ENCODE measurements at places on chromosomes 4 and X.

GRCh38 chrX:1853916-1854315 is 239.1 kb downstream of the ASMT start:
- no peak for DNase-seq

DNA sequence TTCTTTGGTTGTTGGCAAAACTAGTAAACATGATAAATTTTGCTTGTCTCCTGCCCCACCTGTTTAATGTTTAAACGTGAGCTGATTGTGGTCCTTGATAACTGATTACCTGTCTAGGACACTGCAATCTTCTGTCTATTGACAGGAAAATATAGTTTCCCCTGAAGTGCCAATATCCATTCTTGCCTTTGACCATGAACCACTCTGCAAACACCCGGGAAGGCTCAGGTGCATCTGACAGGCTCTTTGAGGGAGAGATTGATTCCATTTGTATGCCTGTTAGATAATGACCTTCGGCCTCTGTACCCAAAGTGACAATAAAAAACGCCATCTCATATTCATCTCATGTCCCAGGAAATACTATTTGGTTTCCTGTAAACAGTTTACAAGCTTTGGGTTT is 453.0 kb downstream of the CENPC start:
- no peak for DNase-seq

DNA sequence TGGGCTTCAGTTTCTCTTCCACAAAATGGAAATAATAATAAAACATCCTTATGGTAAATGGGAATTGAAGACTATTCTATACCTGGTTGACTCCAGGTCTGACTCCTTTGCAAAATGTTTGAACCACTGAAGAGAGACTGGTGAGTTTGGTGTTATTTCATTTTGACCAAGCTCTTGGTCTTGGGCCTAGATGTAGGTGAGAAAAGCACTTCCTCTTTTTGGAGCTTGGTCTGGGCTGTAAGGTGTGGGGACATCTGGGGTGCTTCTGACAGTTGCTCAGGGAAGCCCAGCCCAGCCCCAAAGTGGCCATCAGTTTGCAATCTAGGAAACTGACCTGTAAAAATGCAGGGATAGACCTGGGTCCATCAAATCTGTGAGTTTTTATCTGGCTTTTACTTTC is 26.8 kb upstream of the SOD3 start:
- no peak for DNase-seq

GRCh38 chr4:159317203-159317602 is 214.3 kb downstream of the RAPGEF2 start:
- no peak for DNase-seq

DNA sequence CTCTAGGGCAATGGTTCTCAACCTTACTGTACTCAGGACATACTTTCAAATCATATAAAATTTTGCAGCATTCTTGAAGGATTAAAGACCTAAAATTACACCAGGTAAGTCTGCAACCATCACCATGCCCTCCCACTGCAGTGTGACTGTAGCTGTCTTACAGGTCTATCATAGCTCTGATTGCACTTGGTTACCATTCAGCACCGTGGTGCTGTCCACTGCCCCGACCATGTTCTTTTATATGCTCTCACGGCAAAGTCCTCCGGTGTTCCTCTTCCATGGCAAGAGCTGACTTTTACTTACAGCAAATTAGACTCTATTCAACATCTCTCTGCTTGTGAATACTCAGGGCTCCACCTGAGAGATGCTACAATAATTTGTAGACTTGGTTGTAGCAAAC is 11.5 kb downstream of the CRMP1 start:
- DNase-seq = no peak

- no peak for DNase-seq
Measured at GRCh38 chrX:55663584-55663983, 40.4 kb downstream of the FOXR2 start.

- DNase-seq = no peak
Measured at GRCh38 chrX:107970073-107970472, 12.1 kb downstream of the TEX13B start.

- no peak for DNase-seq
Measured at GRCh38 chr4:124219389-124219788, 493.1 kb downstream of the ANKRD50 start.

DNA sequence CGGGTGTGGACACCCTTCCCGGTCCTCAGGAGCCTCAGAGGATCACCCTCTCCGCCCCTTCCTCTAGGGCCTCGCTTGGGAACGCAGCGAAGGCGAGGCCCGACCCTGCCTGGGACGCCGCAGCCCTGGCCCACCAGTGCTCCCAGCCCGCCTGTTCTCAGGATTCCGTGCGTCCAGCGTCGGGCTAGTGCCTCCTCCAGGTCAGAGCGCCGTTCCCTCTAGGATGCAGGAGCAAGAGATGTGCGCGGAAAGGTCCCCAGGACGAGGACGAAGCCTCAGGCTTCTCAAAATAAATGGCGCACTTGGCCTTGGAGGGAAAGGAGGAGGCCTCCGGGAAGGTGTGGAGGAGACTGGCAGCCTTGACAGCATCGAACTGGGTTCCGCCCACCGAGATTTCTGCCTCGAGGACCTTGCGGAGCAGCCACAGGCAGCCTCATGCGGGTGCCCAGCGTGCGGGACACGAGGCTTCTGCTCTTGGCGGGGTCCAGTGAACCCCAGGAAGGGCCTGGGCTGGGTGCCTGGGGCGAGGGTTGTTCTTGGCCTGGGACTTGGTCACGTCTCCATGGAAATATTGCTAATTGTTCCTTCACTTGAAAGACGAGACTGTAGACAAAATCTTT is 35.1 kb downstream of the PITX2 start:
- no peak for DNase-seq

DNA sequence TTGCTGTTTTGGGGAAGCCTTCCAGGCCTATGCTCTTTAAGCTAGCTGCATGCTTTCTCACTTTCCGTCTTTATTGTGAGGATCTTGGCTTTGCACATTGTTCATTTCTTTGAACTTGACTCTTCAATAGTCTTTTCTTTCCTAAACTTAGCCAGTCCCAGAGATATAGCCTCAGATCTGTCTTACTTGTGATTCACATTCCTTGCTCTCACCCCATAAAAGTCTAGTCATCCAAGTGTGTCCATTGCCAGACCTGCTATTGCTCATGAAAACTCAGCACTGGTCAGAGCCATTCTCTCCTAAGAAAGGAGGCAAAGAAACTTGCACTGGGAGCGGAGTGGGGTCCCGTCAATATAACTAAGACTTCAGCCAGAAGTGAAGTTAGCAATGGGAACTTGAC is 275.0 kb upstream of the CTSO start:
- DNase-seq = no peak

GRCh38 chr4:186915816-186916215 is 192.2 kb upstream of the FAT1 start:
- DNase-seq = no peak

GRCh38 chrX:114162068-114162735 is 421.7 kb upstream of the HTR2C start:
- DNase-seq = no peak

DNA sequence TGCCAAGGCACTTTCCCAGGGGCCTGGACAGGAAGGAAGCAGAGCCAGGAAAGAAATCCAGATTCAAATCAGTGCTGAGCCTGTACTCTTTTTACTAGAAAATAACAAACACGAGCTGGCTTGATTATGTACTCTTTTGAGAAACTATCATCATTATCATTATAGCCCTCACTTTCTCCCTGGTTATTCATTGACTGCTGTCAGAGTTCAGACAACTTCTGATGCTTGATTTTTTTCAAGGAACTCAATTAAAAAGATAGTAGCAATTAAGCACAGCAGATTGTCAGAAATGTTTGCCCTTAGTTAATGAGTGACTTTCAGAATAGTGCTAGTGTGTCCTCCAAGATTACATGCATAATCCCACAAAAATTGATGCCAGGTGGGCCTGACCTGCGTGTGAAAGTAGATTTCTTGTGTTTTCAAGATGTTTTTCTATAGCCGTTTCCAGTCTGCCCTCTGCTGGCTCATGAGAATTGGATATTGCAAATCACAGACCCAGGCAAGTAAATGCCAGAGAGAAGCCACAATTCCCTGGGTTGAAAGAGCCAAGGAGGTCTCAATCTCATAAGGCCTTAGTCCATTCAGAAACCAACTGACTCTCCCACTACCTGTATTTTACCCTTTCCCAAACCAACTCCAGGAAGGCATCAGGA is 14.3 kb upstream of the PNPLA4 start:
- DNase-seq = no peak

DNA sequence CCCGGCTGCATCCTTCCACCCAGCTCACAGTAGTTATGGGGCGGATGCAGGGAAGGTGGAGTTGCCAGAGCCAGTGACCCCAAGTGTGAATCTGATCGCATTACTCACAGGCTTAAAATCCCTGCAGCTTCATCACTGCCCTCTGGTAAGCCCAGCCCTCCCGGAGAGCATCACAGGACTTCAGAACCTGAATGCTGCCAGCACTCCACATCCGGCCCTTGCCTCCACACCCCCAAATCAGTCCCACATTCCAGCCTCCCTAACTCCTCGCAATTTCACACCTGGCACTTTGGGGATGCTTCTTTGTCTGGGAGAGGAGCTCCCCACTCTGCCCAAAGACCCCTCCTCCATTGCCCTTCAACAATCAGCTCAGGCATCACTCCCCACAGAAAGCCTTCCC is 15.6 kb downstream of the RASL11B start:
- DNase-seq = no peak

- no peak for DNase-seq
Measured at GRCh38 chr4:164614999-164615398, 138.9 kb upstream of the SMIM31 start.

- no peak for DNase-seq
Measured at GRCh38 chr4:94304365-94304971, 38.2 kb downstream of the HPGDS start.

- DNase-seq = no peak
Measured at GRCh38 chrX:81238166-81238565, 36.3 kb downstream of the SH3BGRL start.

GRCh38 chrX:94686071-94686470 is 1012.1 kb downstream of the FAM133A start:
- DNase-seq = no peak

DNA sequence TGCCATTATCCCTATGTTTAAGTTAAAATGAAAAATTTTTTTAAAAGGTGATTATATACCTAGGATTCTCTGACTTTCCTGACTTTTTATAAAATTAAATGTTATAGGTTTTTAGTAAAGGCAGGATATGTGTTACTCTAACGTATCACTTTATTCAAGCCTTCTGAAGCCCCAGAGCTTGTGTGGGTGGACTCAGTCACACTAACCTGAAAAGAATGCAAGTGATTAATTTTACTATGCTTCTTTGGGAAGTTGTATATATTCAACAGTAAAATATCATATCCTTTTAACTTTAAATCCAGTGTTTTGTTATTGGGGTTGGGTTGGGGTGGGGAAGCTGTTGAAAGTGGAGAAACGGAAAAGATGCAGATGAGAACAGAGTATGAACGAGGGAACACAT is 22.8 kb downstream of the PDLIM3 start:
- DNase-seq = no peak

DNA sequence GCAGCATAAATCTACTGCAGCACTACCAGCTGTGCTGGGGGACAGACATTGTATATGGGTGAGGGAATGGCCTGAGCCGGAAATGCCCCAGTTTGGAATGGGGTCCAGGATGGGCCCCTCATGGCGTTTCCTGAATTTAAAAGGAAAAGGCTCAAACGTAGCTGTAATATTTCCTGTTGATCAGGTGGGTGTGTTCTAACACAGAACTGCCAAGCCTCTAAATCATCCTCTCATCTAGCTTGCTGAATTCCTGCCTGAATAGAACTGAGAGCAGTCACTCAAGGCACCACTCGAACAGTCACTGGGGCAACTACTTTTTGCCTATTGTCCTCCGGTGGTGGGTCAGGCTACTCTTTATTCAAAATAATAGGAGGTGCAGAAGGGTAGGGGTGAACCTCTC is 28.7 kb downstream of the ADH6 start:
- no peak for DNase-seq

DNA sequence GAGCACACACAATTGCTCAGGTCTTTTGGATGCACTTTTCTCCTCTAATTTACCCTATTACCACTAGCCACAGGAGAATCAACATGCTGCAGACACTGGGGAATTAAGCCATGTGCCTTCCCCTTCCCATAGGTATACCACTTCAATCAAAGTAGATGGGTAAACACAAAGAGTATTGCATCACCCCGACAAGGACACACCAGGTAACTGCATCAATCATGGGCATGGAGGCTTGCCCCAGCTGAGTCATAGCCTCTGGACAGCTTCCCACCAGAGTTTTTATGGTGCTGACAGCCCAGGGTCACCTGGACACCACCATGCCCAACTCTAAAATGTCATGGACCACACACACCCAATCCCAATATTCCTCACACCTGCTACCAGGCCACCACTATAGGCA is 197.2 kb upstream of the AR start:
- DNase-seq = no peak

DNA sequence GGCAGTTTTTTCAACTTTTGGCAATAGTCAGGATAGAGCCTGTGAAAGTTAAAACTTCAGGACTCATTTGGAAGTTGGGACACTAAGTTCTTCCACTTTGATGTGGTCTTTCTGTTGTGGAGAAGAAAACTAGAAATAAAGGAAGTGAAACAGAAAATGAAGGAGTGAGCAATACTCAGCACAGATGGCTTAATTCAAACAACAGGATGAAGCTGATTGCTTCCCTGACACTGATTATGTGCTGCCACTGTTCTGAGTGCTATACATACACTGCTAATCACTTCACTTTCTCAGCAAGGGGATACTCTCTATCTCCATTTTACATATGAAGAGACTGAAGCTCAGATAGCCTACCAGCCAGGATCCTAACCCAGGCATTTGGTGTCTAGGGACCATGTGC is 235.1 kb upstream of the CPEB2 start:
- no peak for DNase-seq

- DNase-seq = no peak
Measured at GRCh38 chrX:79400623-79401022, 33.5 kb upstream of the ITM2A start.

DNA sequence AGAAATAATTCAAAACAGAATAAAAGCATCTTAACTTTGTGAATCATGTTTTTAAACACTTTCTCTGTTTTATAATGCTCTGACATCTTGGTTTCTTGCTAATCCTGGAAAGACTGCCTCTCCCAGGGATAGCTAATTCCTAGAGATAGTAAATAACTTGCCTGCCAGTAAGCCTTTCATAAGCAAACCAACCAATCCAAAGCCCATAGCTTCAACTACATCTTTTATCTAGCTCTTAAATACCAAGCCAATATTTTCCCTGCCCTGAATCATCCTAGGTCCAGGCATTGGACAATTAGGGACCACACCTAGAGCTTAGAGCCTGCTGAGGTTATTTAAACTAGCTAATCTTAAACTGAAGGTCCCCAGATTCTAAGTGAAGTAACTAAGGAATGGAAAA is 223.7 kb upstream of the DIPK2B start:
- no peak for DNase-seq

GRCh38 chr4:146095091-146095690 is 80.3 kb upstream of the LSM6 start:
- DNase-seq = no peak
